HCT116 (cell line): ENCODE measurements at places on chromosomes 2 and 18. TPM values are rescaled to one million over a fixed set of nuclear protein-coding genes. Genes with fewer than 3 reads are reported as not detected.

- no peak overlapping the region for H3K4me3 ChIP-seq
- H3K27ac ChIP-seq: no peak overlapping the region
- no peaks in the 10 kb centered on the region for H3K4me1 ChIP-seq
- DNase-seq: peak; percentile 63
- no peaks in the 10 kb centered on the region for H3K27me3 ChIP-seq
Observed at GRCh38 chr2:140863713-140864112, 1267.1 kb downstream of the LRP1B start.

DNA sequence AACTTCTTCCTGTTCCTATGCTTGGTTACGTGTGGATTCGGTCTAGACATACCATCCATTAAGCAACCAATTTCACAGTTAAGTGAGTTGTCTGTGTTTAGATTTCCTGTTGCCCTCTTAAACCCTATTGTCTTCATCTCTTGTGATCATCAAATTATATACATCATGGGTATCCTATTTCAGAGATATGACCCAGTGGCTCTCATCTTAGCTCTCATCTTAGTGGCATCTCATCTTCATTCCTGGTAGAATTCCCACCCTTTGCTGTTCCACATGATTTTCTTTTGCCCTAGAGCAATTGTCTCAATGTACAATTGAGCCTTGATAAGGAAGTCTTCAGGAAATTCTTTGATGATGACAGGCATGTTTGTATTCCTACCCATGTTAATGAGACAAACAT, 29.4 kb upstream of the FN1 start:
- H3K36me3 ChIP-seq: no peaks in the 10 kb centered on the region
- H3K4me3 ChIP-seq: no peak overlapping the region
- no peaks in the 10 kb centered on the region for H3K4me1 ChIP-seq
- DNase-seq: no peak
- H3K27ac ChIP-seq: no peak overlapping the region
- H3K27me3 ChIP-seq: no peaks in the 10 kb centered on the region

Gene GREB1
- total RNA-seq: 6.2 TPM

- no peak for DNase-seq
- no peak overlapping the region for H3K4me3 ChIP-seq
- H3K27me3 ChIP-seq: no peaks in the 10 kb centered on the region
- H3K4me1 ChIP-seq: no peaks in the 10 kb centered on the region
- no peak overlapping the region for H3K27ac ChIP-seq
- no peaks in the 10 kb centered on the region for H3K36me3 ChIP-seq
Observed at GRCh38 chr2:239061824-239062570, 214.1 kb downstream of the TWIST2 start.

Gene TMEM169
- total RNA-seq: 0.42 TPM

GRCh38 chr2:73640511-73640911, 1.7 kb downstream of the NAT8 start:
- H3K27ac ChIP-seq: no peak overlapping the region
- no peak overlapping the region for H3K4me3 ChIP-seq
- H3K4me1 ChIP-seq: peaks cover 3% of the 10 kb centered on the region; the same call in 1 of the 2 replicates
- no peaks in the 10 kb centered on the region for H3K36me3 ChIP-seq
- DNase-seq: no peak
- H3K27me3 ChIP-seq: no peaks in the 10 kb centered on the region

DNA sequence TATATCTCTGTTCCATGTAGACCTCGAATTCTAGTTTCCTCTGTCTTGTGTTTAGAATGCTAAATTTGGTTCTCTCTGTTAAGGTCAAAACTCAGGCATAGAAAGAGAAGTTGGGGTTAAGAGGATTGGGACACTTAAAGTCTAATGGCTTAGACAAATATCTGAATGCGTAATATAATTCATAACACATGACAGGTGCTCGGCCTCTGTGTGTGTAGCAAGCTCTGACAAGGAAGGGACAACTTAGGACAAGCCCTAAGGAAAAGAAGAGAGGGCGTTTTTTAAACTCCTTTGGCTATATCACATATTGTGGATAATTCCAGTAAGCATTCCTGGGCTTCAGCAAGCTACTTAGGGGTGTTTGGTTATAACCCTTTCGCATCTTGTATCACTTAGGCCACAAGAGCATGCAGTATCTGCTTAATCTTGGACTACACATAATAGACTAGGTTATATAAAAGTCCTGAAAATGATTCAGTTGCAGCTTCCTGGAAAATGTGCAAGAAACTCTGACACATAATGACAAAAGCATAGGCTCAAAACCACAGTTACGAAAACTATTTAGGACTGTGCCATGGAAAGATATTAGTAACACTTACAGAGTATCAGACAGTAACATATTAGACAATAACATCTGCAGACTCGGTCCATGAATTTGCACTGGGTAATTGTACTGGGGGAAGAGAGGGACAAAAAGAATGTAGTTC, 16.1 kb upstream of the CREB1 start:
- no peak overlapping the region for H3K27ac ChIP-seq
- no peak for DNase-seq
- H3K4me3 ChIP-seq: no peak overlapping the region
- H3K36me3 ChIP-seq: no peaks in the 10 kb centered on the region

DNA sequence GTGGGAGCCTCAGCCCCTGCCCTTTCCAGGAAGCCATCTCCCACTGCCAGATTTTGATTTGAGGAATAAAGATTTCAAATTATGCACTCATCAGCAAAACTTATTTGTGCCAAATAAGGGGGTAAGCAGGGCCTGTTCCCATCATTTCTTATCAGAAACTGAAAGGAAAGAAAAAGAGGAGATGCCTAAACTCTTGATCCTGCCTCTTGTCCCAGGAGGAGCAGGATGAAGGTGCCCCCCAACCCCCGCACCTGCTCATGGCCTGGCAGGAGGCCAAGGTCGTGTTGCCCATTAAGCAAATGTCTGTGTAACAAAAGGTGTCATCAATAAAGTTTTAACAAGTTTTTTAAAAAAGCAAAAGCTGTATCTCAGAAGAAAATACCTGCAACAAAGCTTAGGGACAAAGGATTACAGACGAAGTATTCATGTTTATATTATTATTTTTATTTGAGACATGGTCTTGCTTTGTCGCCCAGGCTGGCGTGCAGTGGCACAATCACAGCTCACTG, 80.0 kb downstream of the INPP5D start:
- H3K36me3 ChIP-seq: no peaks in the 10 kb centered on the region
- no peak for DNase-seq
- H3K27ac ChIP-seq: no peak overlapping the region
- no peak overlapping the region for H3K4me3 ChIP-seq
- H3K27me3 ChIP-seq: no peaks in the 10 kb centered on the region

DNA sequence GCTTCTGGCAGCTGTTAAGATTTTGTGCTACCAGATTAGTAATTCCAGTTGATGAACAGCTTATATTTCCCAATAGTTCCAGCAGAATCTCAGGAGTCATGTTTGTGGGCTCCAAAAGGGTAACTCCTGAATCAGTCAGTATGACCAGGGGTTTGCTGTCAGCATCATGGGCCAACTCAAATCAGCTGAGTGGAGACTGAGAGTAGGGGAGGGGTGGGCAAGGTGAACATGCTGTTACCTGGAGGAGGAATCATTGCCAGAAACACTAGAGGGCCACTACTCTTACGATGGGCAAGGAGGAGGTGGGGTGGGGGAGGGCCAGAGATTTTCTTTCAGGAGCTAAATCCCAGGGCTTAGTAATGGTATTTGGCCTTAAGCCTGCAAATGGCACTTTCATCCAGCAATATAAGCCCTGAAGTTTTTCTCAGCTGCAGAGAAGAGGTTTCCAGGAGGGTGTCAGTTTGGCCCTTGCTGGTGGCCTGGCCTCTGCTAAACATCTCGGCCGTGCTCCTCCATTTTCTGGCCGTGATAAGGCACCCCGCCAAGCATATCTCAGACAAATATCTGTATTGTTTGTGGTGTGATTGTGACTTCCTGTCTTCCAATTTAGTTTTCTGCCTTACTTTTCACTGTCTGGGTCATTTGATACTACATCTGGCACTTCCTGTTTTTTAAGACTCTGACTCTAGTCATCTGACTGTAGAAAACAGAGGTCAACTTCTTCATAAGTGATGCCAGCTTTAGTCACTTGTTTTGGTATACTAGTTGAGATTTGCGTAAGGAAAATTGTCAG, 120.5 kb upstream of the CXCR4 start:
- H3K36me3 ChIP-seq: no peaks in the 10 kb centered on the region
- H3K4me3 ChIP-seq: no peak overlapping the region
- H3K27me3 ChIP-seq: no peaks in the 10 kb centered on the region
- DNase-seq: no peak

DNA sequence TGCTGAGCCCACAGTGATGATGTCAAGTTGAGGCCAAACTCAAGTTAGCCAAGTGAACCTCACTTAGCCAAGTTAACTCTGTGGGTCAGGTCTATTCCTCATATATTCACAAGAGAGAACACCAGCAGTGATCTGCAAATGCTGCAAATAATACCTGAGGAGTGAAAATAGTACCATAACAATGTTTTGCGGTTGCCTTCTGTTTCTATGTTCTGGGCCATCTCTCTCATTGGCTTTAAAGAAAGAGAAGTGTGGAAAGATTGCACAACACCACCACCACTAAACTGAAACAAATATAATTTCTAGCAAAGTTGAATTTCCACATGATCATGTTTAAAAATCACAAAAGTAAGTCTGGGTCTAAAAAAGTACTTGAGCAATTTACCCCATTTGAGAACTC, 211.1 kb upstream of the GALNT5 start:
- H3K4me1 ChIP-seq: no peaks in the 10 kb centered on the region
- no peaks in the 10 kb centered on the region for H3K36me3 ChIP-seq
- no peak overlapping the region for H3K4me3 ChIP-seq

DNA sequence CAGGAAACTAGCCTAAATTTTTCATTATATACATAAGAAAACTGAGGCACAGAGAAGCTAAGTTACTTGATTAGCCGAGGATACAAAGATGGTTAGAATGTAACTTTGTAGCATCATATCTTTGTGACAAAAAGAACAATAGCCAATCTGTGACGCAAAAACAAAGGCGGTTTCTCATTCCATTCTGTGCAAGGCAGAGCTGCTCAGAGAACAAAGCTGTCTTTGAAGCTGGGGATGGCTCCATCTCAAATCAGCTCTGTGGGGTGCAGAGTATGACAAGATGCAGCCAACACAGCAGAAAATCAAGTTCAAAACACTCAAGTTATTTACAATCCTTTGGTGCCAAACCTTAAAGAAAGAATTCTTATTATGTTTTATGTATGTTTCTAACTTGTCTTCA, 81.9 kb upstream of the VWC2L start:
- H3K27me3 ChIP-seq: no peaks in the 10 kb centered on the region
- no peak for DNase-seq
- H3K36me3 ChIP-seq: no peaks in the 10 kb centered on the region
- no peaks in the 10 kb centered on the region for H3K4me1 ChIP-seq
- no peak overlapping the region for H3K4me3 ChIP-seq
- no peak overlapping the region for H3K27ac ChIP-seq

- H3K4me1 ChIP-seq: peaks cover 28% of the 10 kb centered on the region
- peak overlapping the region; percentile 96 for H3K27ac ChIP-seq
- H3K27me3 ChIP-seq: no peaks in the 10 kb centered on the region
- H3K4me3 ChIP-seq: peak overlapping the region; percentile 64
- peaks cover 16% of the 10 kb centered on the region; the same call in 1 of the 2 replicates for H3K36me3 ChIP-seq
- no peak for DNase-seq
Observed at GRCh38 chr18:2907550-2908135, 60.8 kb downstream of the EMILIN2 start.

DNA sequence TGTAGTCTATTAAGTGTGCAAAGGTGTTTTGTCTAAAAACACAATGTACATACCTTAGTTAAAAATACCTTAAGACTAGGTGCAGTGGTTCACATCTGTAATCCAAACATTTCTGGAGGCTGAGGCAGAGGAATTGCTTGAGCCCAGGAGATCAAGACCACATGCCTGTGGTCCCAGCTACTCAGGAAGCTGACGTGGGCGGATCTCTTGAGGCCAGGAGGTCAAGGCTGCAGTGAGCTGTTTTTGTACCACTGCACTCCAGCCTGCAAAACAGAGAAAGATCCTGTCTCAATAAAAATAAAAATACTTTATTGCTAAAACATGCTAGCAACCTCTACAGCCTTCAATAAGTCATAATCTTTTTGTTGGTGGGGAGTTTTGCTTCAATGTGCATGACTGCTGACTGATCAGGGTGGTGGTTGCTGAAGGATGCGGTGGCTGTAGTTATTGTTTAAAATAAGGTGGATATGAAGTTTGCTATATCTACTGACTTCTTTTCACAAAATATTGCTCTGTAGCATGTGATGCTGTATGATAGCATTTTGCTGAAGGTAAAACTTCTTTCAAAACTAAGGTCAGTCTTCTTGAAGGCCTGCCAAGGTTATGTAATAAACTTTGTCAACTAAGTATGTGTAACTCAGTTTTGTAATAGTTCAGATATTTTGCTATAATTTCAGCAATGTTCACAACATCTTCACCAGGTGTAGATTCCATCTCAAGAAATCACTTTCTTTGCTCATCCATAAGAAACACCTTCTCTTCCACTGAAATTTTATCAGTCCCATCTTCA, 1238.0 kb upstream of the NRXN1 start:
- H3K27me3 ChIP-seq: no peaks in the 10 kb centered on the region
- no peaks in the 10 kb centered on the region for H3K36me3 ChIP-seq
- H3K4me1 ChIP-seq: no peaks in the 10 kb centered on the region

DNA sequence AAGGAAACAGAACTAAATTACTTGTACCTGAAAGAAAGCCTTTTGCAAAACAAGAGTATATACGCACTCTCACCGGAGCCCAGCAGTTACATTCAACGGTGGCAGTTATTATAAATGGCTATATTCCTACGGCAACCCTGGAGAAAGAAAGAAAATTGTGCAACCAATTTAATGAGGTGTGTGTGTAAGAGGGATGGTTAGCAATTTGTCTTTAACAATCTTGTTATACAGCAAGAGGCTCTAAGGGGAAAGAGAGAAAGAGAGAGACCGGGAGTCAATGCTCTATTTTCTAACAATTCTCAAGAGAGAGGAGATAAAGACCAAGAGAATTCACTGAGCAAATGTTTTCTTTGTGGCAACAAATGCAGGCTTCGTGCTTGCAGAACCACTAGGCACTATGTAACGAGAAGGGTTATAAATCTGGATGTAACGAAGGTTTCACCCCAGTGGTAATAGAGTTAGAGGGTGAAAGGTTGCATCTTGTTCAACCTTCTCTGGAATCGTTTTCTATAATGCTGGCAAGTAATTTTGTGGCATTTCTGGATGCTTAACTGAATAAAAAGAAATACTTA, 359.1 kb upstream of the SPRED2 start:
- H3K36me3 ChIP-seq: no peaks in the 10 kb centered on the region
- no peak overlapping the region for H3K4me3 ChIP-seq
- DNase-seq: no peak
- peaks cover 22% of the 10 kb centered on the region for H3K27me3 ChIP-seq
- no peak overlapping the region for H3K27ac ChIP-seq
- H3K4me1 ChIP-seq: no peaks in the 10 kb centered on the region

- no peak overlapping the region for H3K27ac ChIP-seq
- 0 out of 2 replicates have a peak, but pooled peaks cover 5% of the 10 kb centered on the region for H3K4me1 ChIP-seq
- H3K27me3 ChIP-seq: no peaks in the 10 kb centered on the region
Observed at GRCh38 chr2:168490015-168490874, 34.2 kb downstream of the CERS6 start.

- no peaks in the 10 kb centered on the region for H3K36me3 ChIP-seq
- no peaks in the 10 kb centered on the region for H3K4me1 ChIP-seq
- H3K4me3 ChIP-seq: no peak overlapping the region
- peaks cover 36% of the 10 kb centered on the region for H3K27me3 ChIP-seq
Observed at GRCh38 chr2:30744823-30745222, 62.4 kb downstream of the CAPN13 start.

GRCh38 chr2:242046206-242046826, 176.8 kb downstream of the RTP5 start:
- no peak overlapping the region for H3K4me3 ChIP-seq
- H3K27me3 ChIP-seq: peaks cover 18% of the 10 kb centered on the region; the same call in 1 of the 2 replicates
- H3K4me1 ChIP-seq: no peaks in the 10 kb centered on the region
- DNase-seq: no peak
- no peak overlapping the region for H3K27ac ChIP-seq
- H3K36me3 ChIP-seq: no peaks in the 10 kb centered on the region
